ENCODE measurements at places on chromosomes 3 and 15. TPM values are rescaled to one million over a fixed set of nuclear protein-coding genes. Genes with fewer than 3 reads are reported as not detected.

TMOD2 gene
- 18.9 TPM for total RNA-seq

TGM5 gene
- not detected for total RNA-seq

SEMA6D gene
- 17.7 TPM for total RNA-seq

IL20RB gene
- total RNA-seq, result 3.9 TPM

OR5K2 gene
- not detected for total RNA-seq

RASL12 gene
- 1.7 TPM for total RNA-seq

FAH gene
- 38.1 TPM for total RNA-seq

PLSCR5 gene
- not detected for total RNA-seq

GOLGA6L10 gene
- total RNA-seq, result 0.49 TPM

CELSR3 gene
- 0.81 TPM for total RNA-seq

FURIN gene
- 45.0 TPM for total RNA-seq

ZIC4 gene
- total RNA-seq, result not detected

ZBED2 gene
- 0.09 TPM for total RNA-seq

NLGN1 gene
- total RNA-seq, result 6.1 TPM

SLC6A11 gene
- total RNA-seq, result not detected

GRAMD1C gene
- total RNA-seq, result 12.1 TPM

GADL1 gene
- 0.18 TPM for total RNA-seq

AP3B2 gene
- 5.8 TPM for total RNA-seq

NUSAP1 gene
- 21.3 TPM for total RNA-seq

TMEM40 gene
- not detected for total RNA-seq

ZBBX gene
- total RNA-seq, result 0.16 TPM

SPATA12 gene
- total RNA-seq, result not detected

GOLGA8T gene
- total RNA-seq, result not detected

ZNF106 gene
- 203 TPM for total RNA-seq

RPL15 gene
- 2,953 TPM for total RNA-seq

RHCG gene
- total RNA-seq, result not detected

DUOXA2 gene
- not detected for total RNA-seq

NANOGP8 gene
- total RNA-seq, result not detected

CSTA gene
- total RNA-seq, result 15.2 TPM

MAP2K5 gene
- total RNA-seq, result 9.6 TPM

NEK10 gene
- 27.1 TPM for total RNA-seq

ASB14 gene
- not detected for total RNA-seq

HDC gene
- not detected for total RNA-seq

CXCR6 gene
- not detected for total RNA-seq

PLA2G4E gene
- not detected for total RNA-seq

FEZF2 gene
- total RNA-seq, result not detected

KBTBD13 gene
- not detected for total RNA-seq

TMCO5A gene
- 0.49 TPM for total RNA-seq
